ENCODE measurements at places on chromosomes 2 and 18.

- DNase-seq, result no peak
Measured at GRCh38 chr18:79748321-79749180, 49.2 kb upstream of the KCNG2 start.

GRCh38 chr2:45860136-45861121 lies 209.0 kb downstream of the PRKCE start:
- peak; percentile 2 for DNase-seq

DNA sequence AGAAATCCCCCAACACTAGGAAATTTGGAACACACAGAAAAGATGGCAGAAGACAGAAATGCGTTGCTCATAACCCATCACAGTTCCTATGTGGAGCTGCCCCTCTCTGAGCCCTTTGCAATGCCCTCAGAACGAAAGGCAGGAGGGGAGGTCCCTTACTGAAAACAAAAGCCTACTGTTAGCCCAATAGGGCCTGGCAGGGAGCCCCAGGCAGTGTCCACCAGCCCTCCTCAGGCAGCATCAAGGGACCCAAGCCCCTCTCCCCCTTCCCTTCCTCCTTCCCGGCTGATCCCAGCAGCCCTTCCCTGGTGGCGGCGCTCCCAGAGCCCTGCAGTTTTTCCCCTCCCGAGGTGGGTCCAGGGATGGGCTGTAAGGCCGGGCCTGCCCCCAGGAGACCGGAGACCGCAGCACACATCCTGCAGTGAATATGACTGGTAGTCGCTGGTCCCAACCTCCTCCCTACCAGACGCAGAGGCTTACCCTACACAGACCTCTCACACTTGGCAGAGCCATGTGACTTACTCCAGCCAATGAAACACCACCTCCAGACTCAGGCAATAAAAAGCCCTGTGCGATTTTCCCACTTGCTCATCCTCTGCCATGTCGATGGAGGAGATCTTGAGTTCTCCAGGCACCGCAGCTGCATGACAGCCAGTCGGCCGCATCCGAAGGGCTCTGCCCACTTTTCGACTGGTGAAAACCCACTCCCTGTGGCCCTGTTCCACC lies 19.4 kb upstream of the DUSP2 start:
- DNase-seq, result peak; percentile 58

DNA sequence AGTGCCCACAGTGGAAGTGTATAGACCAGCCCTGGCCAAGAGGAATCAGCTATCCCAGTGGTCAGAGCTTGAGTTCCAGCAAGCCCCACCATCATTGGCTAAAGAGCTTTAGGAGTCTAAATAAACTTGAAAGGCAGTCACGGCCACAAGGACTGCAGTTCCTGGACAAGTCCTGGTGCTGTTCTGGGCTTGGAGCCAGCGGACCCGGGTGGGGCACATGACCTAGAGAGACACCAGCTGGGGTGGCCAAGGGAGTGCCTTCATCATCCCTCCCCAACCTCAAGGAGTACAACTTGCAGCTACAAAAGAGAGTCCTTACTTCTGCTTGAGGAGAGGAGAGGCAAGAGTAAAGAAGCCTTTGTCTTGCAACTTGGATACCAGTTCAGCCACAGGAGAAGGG lies 439.8 kb upstream of the TMEFF2 start:
- DNase-seq, result no peak

DNA sequence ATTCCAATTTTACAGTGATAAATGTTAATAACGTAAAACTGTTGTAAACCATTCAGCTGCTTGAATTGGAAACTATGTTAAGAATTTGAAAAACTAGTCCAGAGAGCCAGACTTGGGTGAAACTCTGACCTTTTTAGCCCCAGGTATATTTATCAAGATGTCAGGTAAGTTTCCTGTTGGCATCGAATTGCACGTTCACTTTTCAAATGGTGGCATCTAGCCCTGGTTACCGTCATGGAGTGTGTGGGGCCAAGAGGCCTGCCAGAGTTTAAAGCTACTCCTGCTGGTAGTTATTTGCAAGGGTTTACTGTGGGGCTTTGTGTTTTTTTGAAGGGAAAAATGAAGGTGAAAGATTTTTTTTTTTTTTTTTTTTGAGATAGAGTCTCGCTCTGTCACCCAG lies 109.9 kb downstream of the WDSUB1 start:
- DNase-seq, result no peak

DNA sequence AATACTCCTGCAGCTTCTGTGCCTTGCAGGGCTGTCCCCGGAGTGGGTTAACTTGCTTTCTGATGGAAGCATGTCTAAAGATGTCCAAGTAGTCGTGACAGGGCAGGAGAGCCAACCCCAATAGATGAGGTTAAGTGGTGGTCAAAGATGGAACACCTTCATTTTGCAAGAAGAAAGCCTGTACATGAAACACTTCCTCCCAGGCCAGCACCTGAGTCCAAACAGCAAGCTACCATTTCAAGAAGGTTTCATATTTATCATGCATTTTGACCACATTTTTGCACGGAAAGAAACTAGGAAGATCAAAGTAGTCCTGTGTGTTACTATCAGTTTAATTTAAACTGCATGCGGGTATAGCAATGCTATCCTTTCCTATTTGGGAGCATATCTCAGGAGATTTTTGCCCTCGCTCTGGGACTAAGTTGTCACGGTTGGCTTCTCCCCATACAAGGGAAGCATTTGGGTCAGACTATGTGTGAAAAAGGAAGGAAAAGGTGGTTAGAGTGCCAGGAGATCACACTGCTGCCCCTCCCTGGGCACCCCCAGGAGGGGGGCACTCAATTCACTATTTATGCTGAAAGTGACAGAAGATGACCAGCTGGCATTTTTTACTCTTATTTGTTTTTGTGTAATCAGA lies 187.6 kb downstream of the ZNF521 start:
- no peak for DNase-seq

DNA sequence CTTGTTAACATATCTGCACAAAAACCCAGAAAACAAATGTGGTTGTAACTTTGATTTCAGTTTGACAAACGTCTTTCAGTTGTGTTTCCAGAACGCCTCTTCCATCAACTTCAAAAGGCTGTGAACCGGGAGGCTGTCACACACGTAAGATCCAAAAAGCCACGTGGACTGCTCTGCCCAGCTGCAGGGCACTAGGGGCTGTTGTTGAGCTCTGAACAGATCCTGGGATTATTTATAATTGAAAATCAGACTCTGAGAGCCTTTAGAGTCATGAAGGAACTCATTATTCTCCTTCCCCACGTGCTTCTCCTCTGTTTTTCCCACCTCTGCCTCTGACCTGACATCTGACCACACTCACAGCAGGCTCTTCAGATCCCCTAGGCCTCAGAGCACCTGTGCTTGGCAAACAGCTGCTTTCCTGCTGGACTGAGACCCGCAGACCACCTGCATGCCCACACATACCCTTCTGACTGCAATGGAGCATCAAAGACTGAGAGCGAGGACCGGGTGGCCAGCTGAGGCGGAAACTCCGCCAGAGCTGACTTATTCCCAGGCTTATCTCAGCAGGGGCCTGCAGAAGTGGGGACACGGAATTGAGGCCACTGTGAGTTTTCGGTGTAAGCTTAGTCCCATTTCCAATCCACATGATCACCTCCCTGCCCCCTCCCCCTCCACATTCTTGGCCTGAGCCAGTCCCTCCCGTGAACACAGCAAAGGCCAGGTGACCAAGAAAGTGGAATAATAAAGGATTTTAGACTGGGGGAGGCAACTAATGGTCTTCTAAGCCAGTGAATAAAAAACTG lies 114.8 kb downstream of the ATL2 start:
- no peak for DNase-seq

- no peak for DNase-seq
Measured at GRCh38 chr18:63180971-63181376, 138.6 kb downstream of the BCL2 start.

DNA sequence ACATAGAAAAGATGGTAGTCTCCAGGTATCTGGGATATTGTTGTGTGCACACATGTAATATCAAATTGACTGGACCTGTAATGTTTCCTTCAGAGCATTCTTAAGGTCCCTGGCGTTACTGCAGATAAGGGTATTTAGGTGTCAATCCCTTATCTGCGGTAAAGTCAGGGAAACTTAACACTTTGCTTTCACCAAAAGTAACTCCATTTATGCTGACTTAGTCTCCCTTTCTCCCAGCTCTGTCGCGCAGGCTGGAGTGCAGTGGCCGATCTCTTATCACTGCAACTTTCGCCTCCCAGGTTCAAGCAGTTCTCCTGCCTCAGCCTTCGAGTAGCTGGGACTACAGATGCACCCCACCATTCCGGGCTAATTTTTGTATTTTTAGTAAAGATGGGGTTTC lies 1.8 kb downstream of the CNNM3 start:
- DNase-seq, result no peak

DNA sequence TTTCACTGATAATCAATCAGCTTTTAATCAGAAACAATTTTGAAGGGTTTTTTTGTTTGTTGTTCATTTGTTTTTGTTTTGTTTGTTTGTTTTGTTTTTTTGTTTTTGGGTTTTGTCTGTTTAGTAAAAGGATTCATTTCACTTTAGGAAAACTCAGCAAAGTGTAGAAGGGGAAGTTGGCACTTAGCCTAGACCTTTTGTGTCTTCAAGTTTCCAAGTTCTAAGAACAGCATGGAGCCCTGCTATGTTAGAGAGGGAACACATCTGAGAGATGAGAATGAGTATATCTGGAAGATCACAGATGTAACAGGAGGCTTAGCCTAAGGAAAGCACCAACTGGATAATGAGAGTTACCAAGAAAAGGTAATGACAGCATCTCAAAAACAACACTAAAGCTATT lies 501.5 kb downstream of the ERBB4 start:
- no peak for DNase-seq

GRCh38 chr2:152056418-152056817 lies 42.4 kb downstream of the CACNB4 start:
- no peak for DNase-seq

DNA sequence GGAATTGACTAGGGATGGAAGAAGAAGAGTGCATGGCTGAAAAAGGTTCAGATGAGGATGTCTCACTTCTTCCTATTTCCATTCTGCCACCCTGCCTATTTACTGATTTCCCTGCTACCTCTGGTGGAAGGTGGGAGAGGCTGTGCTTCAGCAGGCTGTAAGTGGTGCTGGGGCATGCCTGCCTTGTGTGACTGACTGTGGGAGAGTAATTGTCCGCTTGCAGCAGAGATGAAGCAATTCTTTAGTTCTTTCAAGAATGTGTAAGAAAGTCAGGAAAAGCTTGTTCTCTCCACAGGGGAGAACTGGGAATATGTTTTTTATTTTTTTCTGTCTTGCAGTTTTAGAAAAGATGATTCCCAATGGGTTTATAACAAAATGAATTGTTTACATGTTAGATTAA lies 72.5 kb upstream of the NYAP2 start:
- DNase-seq, result no peak

DNA sequence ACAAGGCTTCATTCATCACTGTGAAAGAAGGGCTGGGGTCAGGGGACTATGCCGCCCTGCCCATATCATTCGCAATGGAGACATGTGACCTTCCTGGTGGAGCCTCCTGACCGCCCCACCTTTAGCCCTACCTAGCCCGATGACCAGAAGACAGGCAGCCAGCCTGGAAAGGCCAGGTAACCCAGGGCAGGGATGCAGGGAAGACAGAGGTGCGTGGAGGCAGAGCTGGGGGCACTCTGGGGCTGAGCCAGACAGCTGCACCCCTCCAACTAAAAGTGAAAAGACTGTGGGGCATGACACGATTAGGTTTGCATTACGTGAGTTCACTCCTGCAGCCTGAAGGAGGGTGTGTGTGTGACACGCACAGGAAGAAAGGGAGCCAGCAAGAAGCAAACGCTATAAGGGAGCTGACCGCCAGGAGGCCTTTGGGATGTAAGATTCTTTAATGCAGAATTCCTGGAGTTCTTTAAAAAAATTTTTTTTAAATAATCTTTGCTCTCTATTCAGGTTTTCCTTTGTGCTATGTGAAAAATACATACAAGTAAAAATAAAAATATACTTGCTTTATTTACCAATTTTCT lies 3.7 kb upstream of the HES6 start:
- DNase-seq, result no peak

GRCh38 chr2:66849153-66849755 lies 414.3 kb downstream of the MEIS1 start:
- no peak for DNase-seq

DNA sequence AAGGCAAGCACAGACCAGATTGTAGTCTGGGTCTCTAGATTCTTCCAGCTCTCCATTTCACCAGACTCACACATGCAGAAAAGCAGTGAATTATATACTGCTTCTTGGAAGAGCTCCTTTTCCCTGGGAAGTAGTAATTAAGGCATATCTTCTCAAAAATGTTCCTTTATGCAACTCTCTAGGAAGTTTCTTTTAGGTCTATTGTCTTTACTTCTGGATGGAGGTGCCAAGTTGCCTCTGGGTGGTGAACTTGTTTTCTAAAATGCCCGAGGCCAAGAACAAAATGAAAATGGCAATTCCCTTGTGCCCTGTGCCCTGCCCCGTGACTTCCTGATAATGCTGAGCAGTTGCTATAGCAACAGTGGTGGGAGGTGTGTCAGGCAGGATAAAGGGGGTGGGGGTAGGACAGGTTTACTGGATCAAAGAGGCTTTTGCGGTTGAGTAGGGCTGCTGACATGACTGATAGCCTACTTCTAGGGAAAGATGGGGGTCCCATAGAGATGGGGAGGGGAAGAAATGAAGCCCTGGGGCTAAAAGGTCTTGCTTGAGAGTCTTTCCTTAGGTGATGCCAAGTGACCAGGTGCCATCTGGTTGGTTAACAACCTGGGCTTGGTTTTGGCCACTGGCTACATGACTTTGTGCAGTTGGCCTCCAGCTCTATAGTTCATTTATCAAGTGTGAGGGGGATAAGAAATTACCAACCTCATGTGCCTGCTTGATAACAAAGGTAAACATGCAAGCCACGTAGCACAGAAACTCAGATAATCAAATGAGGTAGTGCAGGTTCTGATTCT lies 11.8 kb downstream of the IGFBP2 start:
- DNase-seq, result no peak

- DNase-seq, result no peak
Measured at GRCh38 chr2:172489681-172490080, 62.3 kb downstream of the ITGA6 start.

GRCh38 chr2:32067549-32067948 lies 4.2 kb downstream of the SPAST start:
- no peak for DNase-seq

DNA sequence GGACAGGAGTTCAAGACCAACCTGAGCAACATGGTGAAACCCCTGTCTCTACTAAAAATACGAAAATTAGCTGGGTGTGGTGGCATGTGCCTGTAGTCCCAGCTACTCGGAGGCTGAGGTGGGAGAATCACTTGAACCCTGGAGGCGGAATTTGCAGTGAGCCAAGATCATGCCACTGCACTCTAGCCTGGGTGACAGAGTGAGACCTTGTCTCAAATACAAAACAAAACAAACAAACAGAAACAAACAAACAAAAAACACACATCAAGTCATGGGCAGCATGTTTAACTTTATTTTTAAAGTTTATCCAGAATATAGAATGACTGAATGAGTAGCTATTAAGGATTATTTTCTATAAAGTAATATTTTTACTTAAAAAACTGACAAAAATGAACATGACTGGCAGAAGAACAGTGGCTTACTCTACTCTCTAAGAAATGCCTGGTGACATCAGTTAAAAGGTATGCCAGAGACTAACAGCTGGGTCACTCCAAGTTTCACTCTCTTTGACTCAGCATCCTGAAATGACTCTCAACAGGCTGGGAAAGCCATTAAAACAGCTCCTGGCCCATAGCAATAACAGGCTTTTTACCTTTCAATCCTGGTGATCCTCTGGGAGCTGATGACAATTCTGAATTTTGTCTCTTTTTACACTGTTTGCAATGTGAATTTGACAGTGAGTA lies 281.6 kb upstream of the STON1 start:
- DNase-seq, result no peak
